ENCODE measurements at places on chromosomes 3 and 15.
A peak's percentile ranks its signal among the peaks of the same experiment; 100 is the strongest.

DNA sequence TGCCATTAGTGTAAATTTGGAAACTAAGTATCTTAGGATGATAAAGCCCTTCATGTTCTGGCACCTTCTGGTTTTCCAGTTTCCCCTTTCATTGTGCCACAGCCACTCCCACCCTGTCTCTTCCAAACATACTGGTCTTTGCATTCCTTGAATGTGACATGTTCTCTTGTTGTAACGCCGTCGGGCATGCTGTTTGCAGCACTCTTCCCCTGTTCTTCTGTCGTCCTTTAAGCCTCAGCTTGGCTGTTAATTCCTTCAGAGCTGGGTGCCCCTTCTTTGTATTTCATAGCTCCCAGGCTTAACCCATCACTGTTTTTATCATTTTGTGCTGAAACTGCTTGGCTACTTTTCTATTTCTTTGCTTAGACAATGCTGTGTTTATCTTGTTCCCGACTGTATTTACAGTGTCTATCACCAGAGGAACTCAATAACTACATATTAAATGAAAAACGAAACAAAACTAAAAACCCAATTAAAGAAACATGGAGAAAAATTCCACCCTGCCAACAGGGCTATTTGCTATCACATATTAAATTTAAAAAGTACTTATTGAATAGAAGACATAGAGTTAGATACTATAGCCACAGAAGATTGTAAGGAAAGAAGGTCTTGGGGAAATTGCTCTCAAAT lies 95.4 kb upstream of the KCNAB1 start:
- no peak for DNase-seq

DNA sequence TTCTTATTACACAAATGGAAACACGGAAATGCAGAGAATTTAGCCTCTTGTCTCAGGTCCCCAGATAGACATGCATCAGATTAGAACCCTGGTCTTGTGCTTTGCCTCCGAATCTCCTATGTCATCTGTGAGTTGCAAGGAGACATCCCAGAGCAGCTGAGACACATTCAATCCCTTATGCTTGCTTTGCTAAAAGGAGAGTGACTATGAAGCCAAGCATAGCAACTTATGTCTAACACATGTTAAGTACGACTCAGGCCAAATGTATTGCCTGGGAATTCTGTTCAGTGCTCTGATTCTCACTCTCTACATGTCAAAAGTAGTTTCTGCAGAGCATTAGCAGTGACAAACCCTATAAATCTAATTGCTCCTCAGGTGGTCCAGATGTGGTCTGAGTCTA lies 30.6 kb upstream of the LRRC3B start:
- no peak for DNase-seq

DNA sequence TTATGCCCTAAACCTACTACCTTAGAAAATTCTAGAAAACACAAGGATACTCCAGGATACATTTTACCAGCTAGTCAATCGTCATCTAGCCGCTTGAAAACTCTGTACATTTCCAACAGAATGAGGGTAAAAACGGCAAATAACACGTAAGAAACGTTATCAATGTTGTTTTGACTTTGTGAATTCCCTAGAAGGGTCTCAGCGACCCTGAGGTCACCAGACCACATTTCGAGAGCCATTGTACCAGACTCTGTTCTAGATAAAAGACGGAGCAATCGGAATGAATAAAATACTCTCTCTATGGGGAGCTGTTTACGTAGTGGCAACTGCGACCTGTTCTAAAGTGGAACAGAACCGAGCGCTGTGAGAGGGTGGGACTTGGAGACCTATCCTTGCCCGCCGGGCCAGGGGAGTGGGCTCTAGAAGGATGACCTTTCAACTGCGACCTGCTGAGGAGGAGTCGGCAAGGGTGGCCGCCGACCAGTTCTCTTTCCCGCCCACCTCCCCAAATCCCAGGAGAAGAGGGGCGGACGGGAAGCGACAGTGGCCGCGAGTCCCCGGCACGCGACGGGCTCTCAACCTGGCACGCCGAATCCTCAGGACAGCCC lies 778 bp upstream of the AP4E1 start:
- DNase-seq = peak; percentile 39

DNA sequence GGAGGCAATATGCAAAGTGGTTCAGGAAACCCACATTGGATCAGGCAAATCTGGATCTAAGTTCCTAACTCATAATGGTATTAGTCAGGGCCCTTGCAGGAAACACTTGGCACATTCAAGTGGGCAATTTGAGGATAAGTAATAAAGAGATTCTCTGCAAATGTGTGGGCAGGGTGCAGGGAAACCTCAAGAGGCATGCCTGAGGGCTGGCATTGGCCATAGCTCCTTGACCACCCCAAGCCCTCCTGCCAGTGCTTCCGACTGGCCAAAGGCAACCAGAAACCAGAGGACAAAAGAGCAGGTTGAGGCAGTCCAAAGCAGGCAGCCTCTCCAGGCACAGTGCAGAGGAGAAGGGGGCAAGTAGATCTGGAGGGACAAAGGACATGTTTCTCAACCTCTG lies 130.8 kb upstream of the SNTN start:
- DNase-seq = no peak
